ENCODE measurements at places on chromosomes 1 and 21.

- no peak for DNase-seq
These were observed 50.2 kb downstream of the CAPZB start for GRCh38 chr1:19435181-19435580.

DNA sequence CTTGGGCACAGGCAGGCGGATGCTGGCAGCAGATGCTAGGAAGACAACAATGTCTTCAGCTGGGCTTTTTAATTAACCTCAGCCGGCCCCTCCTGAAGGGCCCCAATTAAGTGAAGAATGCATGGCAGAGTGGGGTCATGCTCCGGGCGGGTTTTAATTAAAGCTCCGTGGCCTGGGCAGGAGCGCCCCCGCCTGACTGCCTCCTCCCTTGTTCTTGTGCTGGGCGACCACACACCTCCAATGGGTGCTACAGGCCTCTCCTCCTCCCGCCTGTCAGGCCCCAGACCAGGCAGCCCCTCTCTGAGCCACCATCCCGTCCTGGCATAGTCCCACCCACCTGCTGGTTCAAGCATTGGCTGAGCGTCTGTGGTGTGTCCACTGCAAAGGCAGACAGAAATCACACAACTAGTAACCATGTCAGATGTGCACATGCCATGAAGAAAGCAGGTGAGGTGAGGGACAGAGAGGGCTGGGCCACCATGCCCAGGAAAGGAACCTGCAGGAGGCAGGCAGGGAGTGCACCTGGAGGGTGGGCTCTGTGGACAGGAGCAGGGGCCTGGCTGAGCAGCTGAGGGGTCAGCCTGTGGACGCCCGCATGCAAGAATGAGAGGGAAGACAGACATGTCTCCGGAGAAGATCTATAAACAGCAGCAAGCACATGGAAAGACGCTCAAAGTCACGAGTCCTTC is 8.5 kb upstream of the ARF1 start:
- no peak for DNase-seq

- no peak for DNase-seq
These were observed 22.4 kb upstream of the MAGOH start for GRCh38 chr1:53260631-53261247.

GRCh38 chr1:29105822-29106221 is 17.9 kb downstream of the TMEM200B start:
- no peak for DNase-seq

DNA sequence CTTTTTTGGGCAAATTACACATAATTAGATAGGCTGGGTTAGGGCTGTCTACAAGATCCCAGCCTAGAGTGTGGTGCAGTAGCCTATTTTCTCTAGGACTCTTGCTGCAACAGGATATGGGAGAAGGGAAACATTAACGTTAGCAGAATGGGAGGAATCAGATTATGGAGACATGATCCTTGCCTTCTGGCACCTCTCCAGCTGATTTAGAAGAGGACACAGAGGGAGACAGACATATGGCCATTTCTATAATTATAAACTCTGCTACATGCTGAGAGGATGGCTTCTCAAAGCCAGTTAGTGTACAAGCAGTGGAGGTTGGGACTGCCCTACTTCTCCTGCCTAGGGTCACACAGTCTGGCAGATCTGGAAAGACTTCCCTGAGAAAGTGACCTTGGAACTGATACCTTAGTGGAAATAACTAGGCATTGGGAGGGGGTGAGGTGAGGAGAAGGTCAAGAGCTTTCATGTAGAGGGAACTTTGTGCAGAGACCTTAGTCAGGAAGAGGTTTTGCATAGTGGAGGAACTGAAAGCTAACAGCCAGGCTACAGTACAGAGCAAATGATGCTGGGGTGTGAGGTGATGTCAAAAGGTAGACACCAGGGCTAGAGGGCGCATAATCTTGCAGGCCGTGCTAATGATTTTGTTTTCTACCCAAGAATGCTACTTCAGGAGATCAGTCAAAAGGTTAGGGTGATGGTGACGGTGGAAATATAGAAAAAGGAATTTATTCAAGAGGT is 1.2 kb upstream of the CD1D start:
- DNase-seq: no peak
